ENCODE measurements at places on chromosomes 12 and 14. TPM values are rescaled to one million over a fixed set of nuclear protein-coding genes. Genes with fewer than 3 reads are reported as not detected.

DNA sequence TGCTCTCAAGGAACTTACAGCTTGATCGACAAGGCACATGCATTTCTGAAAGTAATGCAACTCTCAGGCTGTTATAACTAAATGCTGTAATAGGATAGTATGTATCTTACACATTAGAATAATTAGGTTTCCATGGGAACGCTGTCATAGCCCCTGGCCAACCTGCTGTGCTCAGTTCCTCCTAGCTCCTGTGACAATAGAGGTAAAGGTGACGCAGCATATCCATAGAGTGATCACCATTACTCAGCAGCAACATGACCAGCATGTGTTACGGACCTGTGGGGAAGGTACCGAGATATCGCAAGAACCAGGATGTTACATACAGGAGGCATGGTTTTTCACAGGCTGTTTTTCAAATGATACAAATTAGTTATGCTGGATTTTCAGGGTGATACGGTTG, 150.7 kb downstream of the CAND1 start:
- H3K36me3 ChIP-seq, result no peaks in the 10 kb centered on the region
- H3K4me1 ChIP-seq, result no peaks in the 10 kb centered on the region
- no peaks in the 10 kb centered on the region for H3K27me3 ChIP-seq
- H3K27ac ChIP-seq, result no peak overlapping the region

DNA sequence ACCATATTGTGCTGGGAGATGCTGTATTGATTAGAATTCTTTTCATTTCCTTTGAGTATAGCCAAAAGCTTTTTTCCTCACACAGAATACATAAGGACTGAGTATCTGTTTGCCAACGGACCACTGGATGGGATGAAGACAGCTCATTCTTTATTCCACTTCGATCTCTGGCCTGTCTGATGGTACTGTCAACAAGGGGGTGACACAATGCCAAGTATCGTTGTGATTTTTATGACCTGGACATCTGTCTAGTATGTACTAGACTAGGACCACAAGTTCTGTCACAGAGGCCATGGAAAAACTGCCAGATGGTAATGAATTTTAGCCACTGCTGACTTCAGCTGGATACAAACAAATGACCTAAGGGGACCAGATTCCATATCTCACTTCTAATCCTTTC, 502.7 kb downstream of the SOX5 start:
- H3K27ac ChIP-seq, result no peak overlapping the region
- no peak for DNase-seq
- no peaks in the 10 kb centered on the region for H3K36me3 ChIP-seq
- no peaks in the 10 kb centered on the region for H3K27me3 ChIP-seq
- no peaks in the 10 kb centered on the region for H3K4me1 ChIP-seq
- H3K4me3 ChIP-seq, result no peak overlapping the region

DNA sequence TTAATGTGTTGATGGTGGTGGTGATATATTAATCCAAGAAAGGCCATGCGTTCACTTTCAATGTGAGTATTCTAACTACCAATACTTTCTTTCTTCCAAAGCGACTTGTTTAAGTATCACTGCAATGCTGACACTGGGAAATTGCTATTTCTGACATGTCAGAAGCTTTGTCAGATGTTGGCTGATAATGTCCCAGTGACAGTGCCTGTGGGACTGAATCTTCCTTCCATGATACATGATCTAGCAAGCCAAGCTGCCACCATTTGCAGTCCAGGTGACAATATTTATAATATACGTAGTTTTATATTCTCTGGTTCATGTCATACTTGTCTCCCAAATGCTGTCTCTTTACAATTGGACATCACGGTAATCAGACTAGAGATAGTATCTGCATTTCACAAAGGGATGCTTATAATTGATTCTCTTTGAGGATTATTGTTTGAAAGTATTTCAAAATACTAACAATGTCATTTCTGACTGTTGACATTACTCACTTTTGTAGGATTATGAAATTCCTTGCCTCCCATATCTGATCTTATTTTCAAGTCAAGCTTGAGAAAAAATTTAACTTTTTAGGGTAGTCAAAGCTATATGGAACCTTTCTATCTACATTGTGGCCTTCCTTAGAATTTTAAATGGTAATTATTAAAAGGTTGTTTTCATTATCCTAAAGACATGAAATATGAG, 57.3 kb downstream of the KNTC1 start:
- no peaks in the 10 kb centered on the region for H3K36me3 ChIP-seq
- H3K4me3 ChIP-seq, result no peak overlapping the region
- DNase-seq, result no peak
- H3K27ac ChIP-seq, result no peak overlapping the region
- H3K4me1 ChIP-seq, result no peaks in the 10 kb centered on the region

DNA sequence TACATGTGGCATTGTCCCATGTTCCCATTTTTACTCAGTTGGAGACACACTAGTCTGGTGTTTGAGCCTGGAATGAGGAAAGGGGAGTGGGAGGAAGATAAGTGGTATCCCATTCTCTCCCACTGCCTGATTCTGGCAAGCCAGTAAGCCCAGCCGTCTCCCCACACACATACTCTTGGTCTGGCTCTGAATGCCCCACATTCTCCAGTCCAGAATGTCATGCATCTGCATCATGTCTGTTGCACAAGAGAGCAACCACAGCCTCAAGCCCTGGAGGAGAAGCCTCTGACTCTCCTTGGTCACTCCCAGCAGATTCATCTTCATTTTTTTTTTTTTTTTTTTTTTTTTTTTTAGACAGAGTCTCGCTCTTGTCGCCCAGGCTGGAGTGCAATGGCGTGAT, 48.0 kb downstream of the DRAM1 start:
- no peaks in the 10 kb centered on the region for H3K27me3 ChIP-seq
- no peaks in the 10 kb centered on the region for H3K4me1 ChIP-seq
- H3K27ac ChIP-seq, result peak overlapping the region; percentile 69
- H3K36me3 ChIP-seq, result no peaks in the 10 kb centered on the region
- no peak overlapping the region for H3K4me3 ChIP-seq

DNA sequence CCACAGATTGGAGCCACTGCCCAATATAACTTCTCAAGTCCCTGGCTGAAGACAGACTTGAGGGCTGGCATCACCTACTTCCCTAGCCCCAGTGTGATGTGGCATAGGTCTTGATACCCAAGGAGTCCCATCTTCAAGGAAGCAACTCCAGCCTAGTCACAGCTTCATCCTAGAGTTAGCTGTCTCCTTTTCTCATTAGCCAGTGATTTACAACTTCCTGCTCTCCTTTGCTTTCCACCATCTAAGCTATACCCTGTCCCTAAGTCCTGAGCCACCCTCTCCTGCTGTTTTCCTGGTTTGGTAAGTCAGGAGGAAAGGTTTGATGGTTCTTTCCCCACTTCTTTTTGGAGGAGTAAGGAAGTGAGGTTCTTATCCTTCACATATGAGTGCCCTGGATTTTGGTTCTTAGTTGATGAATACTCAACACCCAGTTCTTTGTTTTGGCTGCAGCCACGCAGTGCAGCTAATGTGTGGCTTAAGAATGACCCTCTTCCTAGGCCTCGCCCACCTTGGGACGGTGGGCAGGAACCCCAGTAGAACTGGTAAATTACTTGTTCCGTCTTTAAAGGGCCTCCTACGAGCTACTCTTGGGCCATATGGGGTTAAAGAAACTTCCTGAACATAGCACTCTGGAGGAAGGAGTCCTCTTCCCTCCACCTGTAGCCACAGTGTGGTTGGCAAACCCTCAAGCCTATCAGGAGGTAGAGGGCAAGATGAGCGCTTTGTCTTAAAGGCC, 3.9 kb upstream of the GPX2 start:
- H3K4me3 ChIP-seq, result no peak overlapping the region
- no peaks in the 10 kb centered on the region for H3K36me3 ChIP-seq
- H3K27ac ChIP-seq, result no peak overlapping the region
- DNase-seq, result no peak
- no peaks in the 10 kb centered on the region for H3K27me3 ChIP-seq

DNA sequence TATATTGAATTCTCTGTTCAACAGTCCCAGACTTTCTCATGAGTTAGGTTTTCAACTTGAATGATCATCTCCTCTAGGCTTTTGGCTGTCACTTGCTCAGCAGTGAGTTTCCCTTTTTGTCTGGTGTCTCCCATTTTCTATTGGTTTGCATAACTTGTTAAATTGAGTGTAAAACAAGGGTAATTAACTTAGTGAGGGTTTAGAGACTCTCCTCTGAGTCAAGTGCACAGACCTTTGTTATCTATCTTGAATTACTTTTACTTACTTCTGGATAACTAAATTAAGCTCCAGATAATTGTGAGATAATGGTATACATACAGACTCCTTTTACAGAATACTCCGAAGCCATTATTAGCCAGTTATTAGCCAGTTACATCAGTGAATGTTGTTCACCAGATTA, 22.0 kb downstream of the MLXIP start:
- H3K4me3 ChIP-seq, result no peak overlapping the region
- DNase-seq, result no peak
- H3K27ac ChIP-seq, result no peak overlapping the region
- H3K36me3 ChIP-seq, result no peaks in the 10 kb centered on the region

PMEL gene
- total RNA-seq, result 11.1 TPM

MYF6 gene
- total RNA-seq, result not detected

Measured in testis (tissue), 5 donors.